ENCODE measurements at places on chromosomes 1 and 21. TPM values are rescaled to one million over a fixed set of nuclear protein-coding genes. Genes with fewer than 3 reads are reported as not detected.

GRCh38 chr1:6152882-6153281 lies 27.2 kb downstream of the CHD5 start:
- no peak for DNase-seq
- H3K4me3 ChIP-seq = no peak overlapping the region
- H3K4me1 ChIP-seq = peaks cover 12% of the 10 kb centered on the region
- H3K27me3 ChIP-seq = no peaks in the 10 kb centered on the region

DNA sequence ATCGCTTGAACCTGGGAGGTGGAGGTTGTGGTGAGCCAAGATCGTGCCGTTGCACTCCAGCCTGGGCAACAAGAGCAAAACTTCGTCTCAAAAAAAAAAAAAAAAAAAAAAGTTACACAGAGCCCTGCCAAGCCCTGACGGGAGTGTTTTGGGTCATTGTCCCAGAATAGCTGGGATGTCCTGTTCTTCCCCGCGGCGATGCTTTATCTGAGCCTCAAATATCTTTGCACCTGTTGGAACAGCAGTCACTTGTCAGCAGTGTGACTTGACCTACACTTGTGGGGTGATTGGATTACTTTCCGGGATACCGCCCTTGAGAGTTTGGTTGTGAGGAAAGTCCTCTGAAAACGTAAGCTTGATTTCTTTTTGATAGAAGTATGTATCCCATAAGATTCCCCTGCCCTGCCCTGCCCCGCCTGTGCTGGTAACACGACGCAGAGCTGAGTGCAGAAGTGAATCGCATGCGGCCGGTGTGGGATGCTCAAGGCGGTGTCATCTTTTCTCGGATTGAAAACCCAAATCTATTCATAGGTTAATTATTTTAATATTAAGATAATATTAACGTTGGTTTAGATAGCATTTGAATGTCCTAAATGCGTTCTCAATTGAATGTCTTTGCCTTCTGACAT lies 50.9 kb downstream of the PCNT start:
- H3K36me3 ChIP-seq = peaks cover 71% of the 10 kb centered on the region
- H3K27me3 ChIP-seq = no peaks in the 10 kb centered on the region
- no peak for DNase-seq
- H3K4me3 ChIP-seq = no peak overlapping the region
- H3K4me1 ChIP-seq = no peaks in the 10 kb centered on the region
- H3K27ac ChIP-seq = no peak overlapping the region

GRCh38 chr1:155017041-155017945 lies 14.7 kb downstream of the ZBTB7B start:
- H3K27ac ChIP-seq = peak overlapping the region; percentile 100
- peaks cover 62% of the 10 kb centered on the region for H3K4me1 ChIP-seq

DNA sequence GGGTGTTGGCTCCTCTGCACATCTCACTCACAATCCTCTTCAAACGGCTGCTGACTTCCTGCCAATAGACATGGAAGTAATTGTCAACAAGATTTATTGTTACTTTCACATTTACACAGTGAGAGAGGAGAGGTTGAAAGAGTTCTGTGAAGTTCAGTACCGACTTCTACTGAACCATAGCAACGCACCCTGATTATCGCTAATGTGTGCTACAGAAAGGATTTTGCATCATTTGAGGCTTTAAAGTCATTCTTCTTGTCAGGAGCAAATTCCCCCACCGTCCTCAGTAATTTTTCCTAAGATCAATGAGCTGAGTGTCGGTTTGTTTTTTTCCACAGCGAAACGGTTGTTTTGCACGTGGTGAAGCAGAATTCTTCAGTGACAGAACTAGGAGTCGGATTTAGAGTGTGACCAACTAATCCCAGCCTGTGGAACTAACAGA lies 361.0 kb downstream of the ADGRL2 start:
- no peaks in the 10 kb centered on the region for H3K27me3 ChIP-seq
- no peaks in the 10 kb centered on the region for H3K36me3 ChIP-seq
- peaks cover 32% of the 10 kb centered on the region for H3K4me1 ChIP-seq
- DNase-seq = peak; percentile 50
- peak overlapping the region; percentile 27 for H3K4me3 ChIP-seq
- H3K27ac ChIP-seq = peak overlapping the region; percentile 20

DNA sequence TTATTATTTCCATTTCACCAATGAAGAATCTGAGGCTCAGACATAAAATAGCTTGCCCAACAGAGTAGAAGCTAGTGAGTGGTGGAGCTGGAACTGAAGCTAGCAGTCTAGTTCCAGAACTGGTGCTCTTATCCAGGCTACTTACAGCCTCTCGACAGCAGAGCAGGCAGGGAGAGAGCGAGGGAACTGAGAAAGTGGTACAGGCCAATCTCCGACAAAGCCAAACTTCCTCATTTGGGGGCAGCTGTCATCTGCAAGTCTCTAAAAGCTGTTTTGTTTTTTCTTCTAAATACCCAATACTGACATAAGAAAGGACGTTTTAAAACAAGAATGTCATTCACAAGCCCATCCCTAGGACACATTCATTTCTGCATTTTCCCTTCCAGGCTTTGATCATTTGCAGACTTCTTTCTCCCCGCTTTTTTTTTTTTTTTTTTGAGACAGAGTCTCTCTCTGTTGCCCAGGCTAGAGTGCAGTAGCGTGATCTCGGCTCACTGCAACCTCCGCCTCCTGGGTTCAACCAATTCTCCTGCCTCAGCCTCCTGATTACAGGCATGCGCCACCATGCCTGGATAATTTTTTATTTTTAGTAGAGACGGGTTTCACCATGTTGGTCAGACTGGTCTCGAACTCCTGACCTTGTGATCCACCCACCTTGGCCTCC lies 20.0 kb downstream of the YIPF1 start:
- H3K4me3 ChIP-seq = no peak overlapping the region
- peak; percentile 34 for DNase-seq
- peaks cover 98% of the 10 kb centered on the region for H3K36me3 ChIP-seq
- H3K27me3 ChIP-seq = no peaks in the 10 kb centered on the region

DNA sequence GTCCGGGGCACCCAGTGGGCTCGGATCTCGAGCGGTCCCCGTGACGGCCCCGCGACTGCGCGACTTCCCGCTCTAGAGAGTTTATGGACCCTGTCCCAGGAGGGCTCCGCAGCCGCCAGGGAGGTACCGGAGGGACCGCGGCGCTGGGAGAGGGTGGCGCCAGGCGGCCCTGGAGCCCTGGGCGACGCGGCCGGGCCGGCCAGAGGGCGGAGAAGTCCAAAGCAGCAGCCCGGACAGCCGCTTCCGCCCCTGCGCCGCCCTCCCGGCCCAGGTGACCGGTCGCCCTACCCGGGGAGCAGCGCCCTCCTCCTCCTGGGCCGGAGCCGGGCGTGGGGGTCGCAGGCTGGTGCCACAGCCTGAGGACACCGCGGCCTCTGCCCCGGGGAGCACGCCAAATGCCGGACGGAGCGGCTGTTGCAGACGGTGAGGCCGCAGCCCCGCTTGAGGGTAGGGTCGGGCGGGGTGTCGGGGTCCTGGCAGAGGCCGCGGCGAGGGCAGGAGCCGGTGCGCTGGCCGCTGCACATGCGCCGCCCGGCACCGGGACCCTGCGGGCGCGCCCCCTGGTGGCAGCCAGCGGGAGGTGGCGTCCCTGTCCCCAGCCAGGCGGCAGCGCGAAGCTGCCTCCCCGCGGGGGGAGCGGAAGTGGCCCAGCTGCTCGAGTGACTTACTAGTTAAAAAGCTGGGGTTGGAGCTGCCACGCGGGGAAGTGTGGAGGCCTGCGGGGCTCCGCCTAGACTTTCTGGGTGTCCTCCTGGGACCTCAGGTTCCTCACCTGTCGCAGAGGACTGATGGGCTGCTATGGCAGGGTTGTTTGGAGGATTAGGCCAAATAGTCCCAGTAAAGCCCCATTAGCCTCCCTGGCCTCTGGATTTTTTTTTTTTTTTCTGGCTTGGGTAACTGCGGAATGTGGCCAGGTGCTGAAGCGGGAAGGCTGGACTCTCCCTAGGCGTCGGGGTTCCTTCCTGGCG lies 20.9 kb upstream of the ZNF678 start:
- peak overlapping the region; percentile 55 for H3K4me3 ChIP-seq
- H3K36me3 ChIP-seq = no peaks in the 10 kb centered on the region
- peak; percentile 96 for DNase-seq
- H3K27me3 ChIP-seq = no peaks in the 10 kb centered on the region

- no peaks in the 10 kb centered on the region for H3K4me1 ChIP-seq
- no peak overlapping the region for H3K27ac ChIP-seq
- H3K36me3 ChIP-seq = no peaks in the 10 kb centered on the region
- H3K27me3 ChIP-seq = no peaks in the 10 kb centered on the region
- H3K4me3 ChIP-seq = no peak overlapping the region
These were observed 361.5 kb downstream of the HHAT start for GRCh38 chr1:210690236-210690635.

DNA sequence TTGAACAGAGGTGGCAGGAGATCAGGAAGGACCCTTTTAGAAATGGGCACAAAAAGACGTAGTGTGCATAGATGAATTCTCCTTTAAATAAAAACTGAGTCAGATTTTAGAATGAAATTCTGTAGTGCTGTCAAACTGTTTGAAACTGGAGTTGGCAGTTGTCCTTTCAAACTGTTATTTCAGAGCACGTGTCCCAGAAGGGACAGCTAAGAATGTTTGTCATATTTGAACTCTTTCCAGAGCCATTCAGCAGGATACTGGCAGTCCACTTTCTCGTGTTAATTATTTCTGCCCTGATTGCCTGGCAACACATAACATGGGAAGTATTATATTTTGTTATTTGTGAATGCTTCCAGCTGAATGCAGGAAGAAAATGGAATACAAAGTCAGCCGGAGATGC lies 212.3 kb upstream of the DPYD start:
- H3K4me1 ChIP-seq = no peaks in the 10 kb centered on the region
- no peak for DNase-seq
- no peaks in the 10 kb centered on the region for H3K27me3 ChIP-seq
- H3K36me3 ChIP-seq = no peaks in the 10 kb centered on the region
- no peak overlapping the region for H3K4me3 ChIP-seq

- no peak overlapping the region for H3K4me3 ChIP-seq
- no peaks in the 10 kb centered on the region for H3K27me3 ChIP-seq
- no peaks in the 10 kb centered on the region for H3K36me3 ChIP-seq
- no peaks in the 10 kb centered on the region for H3K4me1 ChIP-seq
- DNase-seq = no peak
- H3K27ac ChIP-seq = no peak overlapping the region
These were observed 10.2 kb downstream of the VN1R5 start for GRCh38 chr1:247266053-247266452.

- H3K27me3 ChIP-seq = no peaks in the 10 kb centered on the region
- no peak overlapping the region for H3K4me3 ChIP-seq
- peak; percentile 85 for DNase-seq
- peak overlapping the region; percentile 65 for H3K27ac ChIP-seq
- peaks cover 59% of the 10 kb centered on the region for H3K4me1 ChIP-seq
These were observed 337.6 kb upstream of the SNX7 start for GRCh38 chr1:98323906-98324358.

Gene HRNR
- total RNA-seq = 0.45 TPM

Gene KLHDC8A
- total RNA-seq = not detected

Gene SELP
- total RNA-seq = 2.8 TPM

Gene GJA5
- 3.5 TPM for total RNA-seq

Gene IGSF5
- not detected for total RNA-seq

Gene PTCH2
- total RNA-seq = under 0.01 TPM

Gene PPP1R12B
- 131 TPM for total RNA-seq

Gene PAQR6
- 2.0 TPM for total RNA-seq

Gene RSPO1
- total RNA-seq = 0.92 TPM

Gene NECAP2
- 78.1 TPM for total RNA-seq
